ENCODE measurements at places on chromosomes 7 and 10. TPM values are rescaled to one million over a fixed set of nuclear protein-coding genes. Genes with fewer than 3 reads are reported as not detected.

The LIPK gene
- total RNA-seq, result 4.8 TPM

The NUTM2D gene
- total RNA-seq, result 1.7 TPM

The AKR1D1 gene
- total RNA-seq, result 65.2 TPM

The TAC1 gene
- total RNA-seq, result 4.6 TPM

The TRIM8 gene
- total RNA-seq, result 31.3 TPM

The JCAD gene
- total RNA-seq, result 71.0 TPM

The RABGEF1 gene
- 43.8 TPM for total RNA-seq

The ANKRD26 gene
- 8.9 TPM for total RNA-seq

The CACNB2 gene
- 16.1 TPM for total RNA-seq

The ZNF239 gene
- 2.6 TPM for total RNA-seq

The RELN gene
- 1.2 TPM for total RNA-seq

Data from umbilical cord (tissue), 2 donors.